ENCODE measurements at places on chromosomes 11 and 22.

- DNase-seq: no peak
Observed at GRCh38 chr22:27205492-27206373, 548.3 kb downstream of the MIAT start.

GRCh38 chr11:44731685-44732430 is 5.1 kb downstream of the TSPAN18 start:
- no peak for DNase-seq

DNA sequence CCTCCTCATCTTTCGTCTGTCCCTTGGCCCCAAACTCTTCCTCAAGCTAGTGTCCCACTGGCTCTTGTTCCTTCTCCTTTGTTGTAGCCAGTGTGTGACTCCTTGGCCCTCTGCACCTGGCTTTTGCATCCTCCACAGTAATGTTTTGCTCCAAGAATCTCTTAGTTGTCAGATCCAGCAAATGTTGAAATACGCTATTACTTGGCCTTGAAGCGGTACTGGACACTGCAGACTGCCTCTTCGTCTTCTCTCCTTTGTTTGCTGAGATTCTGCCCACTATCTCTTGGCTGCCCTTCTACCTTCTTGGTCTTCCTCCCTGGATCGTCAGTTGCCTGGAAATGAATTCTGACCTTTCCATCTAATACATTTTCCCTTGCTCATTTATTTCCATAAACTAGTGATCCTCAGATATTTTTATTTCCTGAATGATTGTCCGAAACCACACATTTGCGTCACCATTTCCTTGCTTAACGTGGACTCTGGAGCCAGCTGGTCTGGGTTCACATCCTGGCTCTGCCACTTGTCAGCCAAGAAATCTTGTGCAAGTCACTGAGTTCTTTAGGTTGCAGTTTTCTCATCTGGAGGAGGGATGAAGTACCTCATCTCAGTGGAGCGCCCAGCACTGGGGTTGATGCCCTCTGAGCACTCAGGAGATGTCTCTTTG is 113.6 kb downstream of the LDLRAD3 start:
- no peak for DNase-seq

DNA sequence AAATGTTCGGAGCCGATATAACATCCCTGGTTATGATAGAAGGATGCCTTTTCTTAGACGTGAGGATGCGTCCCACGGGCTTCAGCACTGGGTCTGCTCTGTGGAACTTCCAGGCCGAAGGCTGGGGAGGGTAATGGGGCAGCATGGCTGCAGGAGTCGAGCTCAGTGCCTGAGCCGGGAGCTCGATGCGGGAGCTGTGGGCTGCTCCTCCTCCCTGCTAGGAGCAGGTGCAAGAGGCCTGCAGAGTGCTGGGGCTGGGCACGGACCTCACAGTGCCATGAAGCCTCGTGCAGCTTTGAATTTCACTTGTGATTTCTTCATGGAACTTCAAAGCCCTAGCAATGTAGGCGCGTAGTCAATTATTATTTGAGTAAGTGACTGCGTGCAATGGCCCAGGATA is 6.0 kb downstream of the TUBA8 start:
- no peak for DNase-seq

GRCh38 chr11:10674440-10674855 is 19.1 kb downstream of the IRAG1 start:
- no peak for DNase-seq

- DNase-seq: no peak
Observed at GRCh38 chr11:60127311-60127811, 38.9 kb downstream of the MS4A2 start.

- DNase-seq: no peak
Observed at GRCh38 chr11:7597620-7598019, 75.7 kb downstream of the CYB5R2 start.

DNA sequence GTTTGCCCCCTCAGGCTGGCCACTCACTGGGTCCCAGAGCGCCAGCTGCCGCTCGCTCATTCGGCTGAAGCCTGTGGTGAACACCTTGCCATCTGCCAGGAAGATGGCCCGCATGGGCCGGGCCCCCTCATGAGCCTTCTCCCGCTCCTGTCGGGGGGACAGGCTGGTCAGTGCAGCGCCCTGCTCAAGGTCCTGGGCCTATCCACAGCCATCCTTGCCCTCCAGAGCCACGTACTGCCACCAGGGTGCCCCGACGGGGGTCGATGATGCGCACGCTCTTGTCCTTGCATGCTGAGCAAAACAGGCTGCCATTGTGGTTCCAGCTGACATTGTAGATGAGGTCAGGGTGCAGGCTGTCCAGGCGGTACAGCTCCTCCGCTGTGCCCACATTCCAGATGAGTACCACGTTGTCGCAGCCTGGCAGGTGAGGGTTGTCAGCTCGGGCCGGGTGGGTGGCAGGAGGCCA is 2.1 kb downstream of the CORO1B start:
- DNase-seq: no peak

GRCh38 chr11:122399375-122399774 is 256.1 kb upstream of the UBASH3B start:
- no peak for DNase-seq

DNA sequence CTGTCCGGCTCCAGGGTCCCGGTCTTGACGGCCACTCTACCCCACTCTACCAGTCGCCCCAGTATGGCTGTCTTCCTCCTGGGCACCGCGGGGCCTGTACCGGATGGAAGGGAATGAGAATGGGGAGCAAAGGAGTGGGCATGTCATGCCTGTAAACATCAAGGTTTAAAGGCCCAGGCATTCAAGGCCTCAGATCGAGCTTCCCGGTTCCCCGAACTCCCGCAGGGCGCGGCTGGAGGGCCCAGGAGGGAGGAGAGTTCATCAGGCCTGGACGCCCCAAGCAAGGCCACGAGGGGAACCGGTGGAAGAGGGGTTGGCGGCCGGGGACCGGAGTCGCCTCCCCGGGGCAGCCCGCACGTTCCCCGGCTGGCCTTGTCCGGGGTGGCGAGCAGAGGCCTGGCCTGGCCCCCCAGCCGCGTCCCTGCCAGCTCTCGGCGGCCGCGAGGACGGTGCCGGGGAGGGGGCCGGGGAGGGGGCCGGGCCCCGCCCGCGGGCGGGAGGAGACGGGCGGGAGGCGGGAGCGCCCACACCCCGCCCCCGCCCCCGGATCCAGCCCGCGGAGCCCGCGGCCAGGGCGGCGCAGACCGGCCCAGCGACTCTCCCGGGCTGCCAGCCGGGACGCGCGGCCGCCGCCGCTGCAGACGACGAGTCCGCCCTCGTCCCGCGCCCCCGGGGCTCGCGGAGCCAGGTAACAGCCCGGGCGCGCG is at the start of gene CDC42EP1:
Gene CDC42EP1, plus strand, starts transcription at position 580 of the 707 bp plus-strand sequence. CDS start 5,870 bp downstream, outside the sequence.
- DNase-seq: no peak

GRCh38 chr22:37990862-37991261 is 6.5 kb upstream of the SOX10 start:
- DNase-seq: no peak

DNA sequence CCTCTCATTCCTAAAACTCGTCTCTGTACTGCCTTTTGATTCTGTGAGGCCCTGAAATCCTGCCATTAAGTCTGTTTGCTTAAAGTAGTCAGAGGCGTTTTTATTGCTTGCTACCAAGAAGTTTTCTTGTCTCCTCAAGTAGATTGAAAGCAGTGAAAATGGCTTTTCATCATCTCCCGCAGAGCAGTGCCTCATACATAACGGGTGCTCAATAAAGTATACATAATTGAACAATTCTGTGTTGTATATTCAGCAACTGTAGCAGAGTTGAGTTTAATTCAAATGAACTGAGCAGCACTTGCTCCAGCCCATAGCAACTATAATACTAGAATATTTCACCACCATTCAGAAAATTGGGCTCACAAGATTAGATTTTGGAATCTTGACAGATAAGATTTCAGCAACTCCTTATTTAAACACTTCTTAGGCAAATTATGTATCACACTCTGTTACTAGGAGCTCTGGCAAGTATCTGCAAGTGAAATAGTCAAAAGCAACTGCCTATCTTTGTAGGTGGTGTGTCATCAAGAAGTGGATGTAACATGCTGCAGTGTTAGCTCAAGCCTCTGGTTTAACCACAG is 20.0 kb downstream of the FIBIN start:
- DNase-seq: no peak

DNA sequence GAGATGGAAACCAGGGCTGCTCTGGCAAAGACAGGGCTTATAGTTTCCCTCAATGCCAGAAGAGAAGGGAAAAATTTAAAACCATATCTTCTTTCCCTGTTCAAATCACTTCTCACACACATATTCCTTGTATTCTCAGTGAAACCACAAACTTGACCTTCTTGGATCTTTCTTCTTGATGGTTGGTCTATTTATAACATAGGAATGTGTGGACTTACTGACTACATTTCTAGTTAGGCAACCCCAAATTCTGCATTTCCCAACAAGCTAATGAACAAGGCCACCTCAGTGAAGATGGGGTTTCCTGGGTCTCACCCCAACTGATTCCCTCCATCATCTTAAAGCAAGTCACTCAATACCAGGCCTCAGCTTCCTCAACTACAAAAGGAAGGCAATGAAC is 3.8 kb upstream of the QSER1 start:
- no peak for DNase-seq

DNA sequence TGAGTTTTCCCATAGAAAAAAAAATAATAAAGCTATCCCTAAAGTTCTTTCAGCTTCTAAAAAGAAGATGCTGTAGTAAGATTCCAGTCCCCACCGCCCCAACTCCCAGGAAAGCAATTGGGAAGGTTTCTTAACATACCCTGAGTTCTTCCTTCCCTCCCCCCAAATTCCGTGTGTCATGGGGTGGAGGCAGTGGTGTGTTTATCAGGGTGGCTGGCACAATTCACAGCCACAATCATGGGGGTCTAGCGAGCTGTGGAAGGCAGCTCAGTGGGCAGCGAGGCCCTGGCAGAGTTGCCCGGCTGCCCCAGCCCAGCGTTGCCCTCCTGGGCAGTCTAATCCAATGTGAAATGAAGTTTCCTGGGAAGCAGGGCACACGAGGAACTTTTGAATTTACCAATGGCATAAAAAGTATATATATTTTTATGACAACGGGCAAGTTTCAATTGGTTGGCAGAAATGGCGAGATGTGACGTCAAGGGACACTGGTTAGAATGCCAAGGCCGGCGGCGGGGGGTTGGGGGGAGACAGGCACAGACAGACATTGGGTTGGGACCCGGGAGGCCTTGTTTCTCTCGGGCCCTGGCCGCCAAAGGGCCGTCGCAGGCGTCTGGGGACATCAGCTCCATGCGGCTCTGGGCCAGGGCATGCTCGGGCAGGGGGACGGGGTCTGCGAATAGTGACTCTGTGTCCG is 80.7 kb upstream of the PPARA start:
- peak; percentile 67 for DNase-seq

- no peak for DNase-seq
Observed at GRCh38 chr22:44309647-44310046, 3.1 kb downstream of the SHISAL1 start.
